ENCODE measurements at places on chromosomes 4 and X. TPM values are rescaled to one million over a fixed set of nuclear protein-coding genes. Genes with fewer than 3 reads are reported as not detected.

PPP1R2C gene
- not detected for total RNA-seq

XG gene
- total RNA-seq: 0.08 TPM

IRAK1 gene
- 203 TPM for total RNA-seq

HTR2C gene
- not detected for total RNA-seq

SPANXC gene
- not detected for total RNA-seq

SMIM43 gene
- 0.23 TPM for total RNA-seq

MAGEB3 gene
- total RNA-seq: not detected

RAI2 gene
- 0.17 TPM for total RNA-seq

PRSS12 gene
- 0.31 TPM for total RNA-seq
